Stimulated activated CD8-positive, alpha-beta memory T cell treated with anti-CD3 and anti-CD28 coated beads, Interleukin-7, amount 100 ng/mL, for 1 hour (primary cell): ENCODE measurements at places on chromosomes 1 and 21.

DNA sequence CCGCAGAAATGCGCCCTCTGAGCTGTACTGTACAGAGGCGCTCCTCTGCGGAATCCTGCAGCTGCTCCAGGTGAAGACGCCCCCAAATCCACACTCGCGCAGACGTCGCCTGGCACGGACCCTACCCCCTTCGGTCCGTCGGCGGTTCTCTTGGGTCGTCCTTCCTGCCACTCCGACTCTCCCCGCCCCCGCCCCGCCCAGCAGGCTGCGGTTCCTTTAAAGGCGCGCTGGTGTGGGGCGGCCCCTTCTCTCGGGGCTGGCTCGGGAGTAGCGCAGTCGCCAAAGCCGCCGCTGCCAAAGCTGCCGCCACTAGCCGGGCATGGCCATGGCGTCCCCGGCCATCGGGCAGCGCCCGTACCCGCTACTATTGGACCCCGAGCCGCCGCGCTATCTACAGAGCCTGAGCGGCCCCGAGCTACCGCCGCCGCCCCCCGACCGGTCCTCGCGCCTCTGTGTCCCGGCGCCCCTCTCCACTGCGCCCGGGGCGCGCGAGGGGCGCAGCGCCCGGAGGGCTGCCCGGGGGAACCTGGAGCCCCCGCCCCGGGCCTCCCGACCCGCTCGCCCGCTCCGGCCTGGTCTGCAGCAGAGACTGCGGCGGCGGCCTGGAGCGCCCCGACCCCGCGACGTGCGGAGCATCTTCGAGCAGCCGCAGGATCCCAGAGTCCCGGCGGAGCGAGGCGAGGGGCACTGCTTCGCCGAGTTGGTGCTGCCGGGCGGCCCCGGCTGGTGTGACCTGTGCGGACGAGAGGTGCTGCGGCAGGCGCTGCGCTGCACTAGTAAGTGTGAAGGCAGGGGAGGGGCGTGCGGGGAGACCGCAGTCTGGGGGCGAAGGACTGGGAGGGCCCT lies at the start of gene RASSF5:
TSS of gene RASSF5 (plus strand) at position 248 of the 846 bp plus-strand sequence. CDS start at position 320, 72 bp downstream.
- peak; percentile 59 for DNase-seq

DNA sequence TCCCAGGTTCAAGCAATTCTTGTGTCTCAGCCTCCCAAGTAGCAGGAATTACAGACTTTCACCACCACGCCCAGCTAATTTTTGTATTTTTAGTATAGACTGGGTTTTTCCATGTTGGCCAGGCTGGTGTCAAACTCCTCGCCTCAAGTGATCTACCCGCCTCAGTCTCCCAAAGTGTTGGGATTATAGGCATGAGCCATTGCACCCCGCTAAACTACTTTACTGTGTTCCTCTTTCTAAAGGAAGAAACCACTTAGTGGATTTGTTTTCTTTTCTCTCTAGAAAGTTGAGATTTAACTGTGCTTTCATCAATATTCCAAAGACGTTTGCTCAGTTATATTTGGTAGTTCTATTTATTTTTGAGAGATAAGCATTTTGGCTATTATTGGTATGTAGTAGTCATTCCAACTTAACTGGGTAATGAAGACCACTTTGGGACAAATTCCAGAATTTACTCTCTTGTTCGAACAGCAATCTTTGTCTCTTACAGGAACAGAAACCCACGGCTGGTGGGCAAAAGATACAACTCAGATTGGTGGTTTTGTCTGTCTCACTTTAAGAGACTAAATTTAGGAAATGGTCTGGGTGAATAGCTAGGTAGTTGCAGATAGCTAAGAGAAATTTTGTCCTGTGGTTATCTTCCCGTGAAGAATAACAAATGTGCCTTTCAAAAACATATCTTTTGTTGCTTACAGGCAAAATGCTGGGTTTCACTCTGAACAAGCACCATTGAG lies 103.5 kb upstream of the CD55 start:
- DNase-seq: no peak

- no peak for DNase-seq
Measured at GRCh38 chr21:33787431-33787830, 128.2 kb downstream of the ATP5PO start.

GRCh38 chr1:118118873-118119463 lies 66.1 kb downstream of the SPAG17 start:
- DNase-seq: no peak

- peak; percentile 41 for DNase-seq
Measured at GRCh38 chr1:17494114-17494729, 45.3 kb upstream of the ARHGEF10L start.

DNA sequence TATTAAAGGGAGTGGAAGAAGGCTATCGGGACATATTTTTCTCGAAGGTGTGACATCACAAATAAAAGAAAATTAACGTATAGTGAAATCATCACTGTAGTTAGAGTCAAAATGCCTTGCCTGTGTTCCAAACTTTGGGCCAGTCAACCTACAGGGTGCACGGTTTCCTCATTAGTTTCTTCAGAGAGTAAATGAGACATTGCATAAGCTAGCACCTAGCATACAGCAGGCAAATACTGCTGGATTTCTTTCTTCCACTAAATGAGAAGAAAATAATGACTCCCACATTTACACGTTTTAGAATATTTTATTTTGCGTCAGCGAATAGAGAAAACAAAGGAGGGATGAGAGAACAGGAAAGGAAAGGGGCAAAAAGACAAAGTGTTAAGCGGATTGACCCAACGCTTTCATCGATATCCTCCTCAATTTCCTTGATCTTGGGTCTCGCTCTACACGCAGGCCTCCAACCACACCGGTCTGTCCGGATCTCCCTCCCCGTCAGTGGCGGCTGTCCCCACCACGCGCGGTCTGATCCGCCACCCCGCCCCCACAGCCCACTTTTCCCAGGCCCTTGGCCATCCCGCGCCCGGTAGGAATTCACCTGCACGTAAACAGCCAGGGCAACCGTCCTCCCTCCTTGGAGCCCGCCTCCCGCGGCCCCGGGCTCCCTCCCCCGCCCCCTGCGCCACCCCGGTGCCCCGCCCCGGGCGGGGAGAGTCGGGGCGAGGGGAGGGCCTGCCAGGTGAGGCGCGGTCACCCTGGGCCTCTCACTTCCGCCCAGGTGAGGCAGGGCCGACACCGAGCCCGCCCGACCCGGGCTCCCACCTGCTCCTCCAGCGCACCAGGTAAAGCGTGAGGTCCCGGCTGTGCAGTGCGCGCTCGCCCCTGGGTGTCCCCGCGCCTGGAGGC lies at the start of gene PATJ:
TSS of gene PATJ (plus strand) at position 770 of the 909 bp plus-strand sequence. CDS start 20,413 bp downstream, outside the sequence.
- DNase-seq: peak; percentile 23

DNA sequence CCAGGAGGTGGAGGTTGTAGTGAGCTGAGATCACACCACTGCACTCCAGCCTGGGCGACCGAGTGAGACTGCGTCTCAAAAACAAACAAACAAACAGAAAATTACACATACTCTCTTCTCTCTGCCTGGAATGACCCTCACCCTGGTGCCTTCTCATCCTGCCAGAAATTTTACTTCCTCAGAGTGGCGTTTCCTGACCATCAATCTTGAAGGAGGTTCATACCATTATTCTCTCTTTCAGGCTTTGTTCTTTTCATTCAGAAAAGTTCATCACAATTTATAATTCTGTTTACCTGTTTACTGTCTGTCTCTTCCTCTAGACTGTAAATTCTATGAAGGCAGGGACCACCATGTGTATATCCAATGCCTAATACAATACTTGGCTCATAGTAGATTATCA lies 79.3 kb downstream of the RPS6KA1 start:
- DNase-seq: no peak

GRCh38 chr1:32925403-32926162 lies 24.4 kb upstream of the TMEM54 start:
- DNase-seq: no peak

DNA sequence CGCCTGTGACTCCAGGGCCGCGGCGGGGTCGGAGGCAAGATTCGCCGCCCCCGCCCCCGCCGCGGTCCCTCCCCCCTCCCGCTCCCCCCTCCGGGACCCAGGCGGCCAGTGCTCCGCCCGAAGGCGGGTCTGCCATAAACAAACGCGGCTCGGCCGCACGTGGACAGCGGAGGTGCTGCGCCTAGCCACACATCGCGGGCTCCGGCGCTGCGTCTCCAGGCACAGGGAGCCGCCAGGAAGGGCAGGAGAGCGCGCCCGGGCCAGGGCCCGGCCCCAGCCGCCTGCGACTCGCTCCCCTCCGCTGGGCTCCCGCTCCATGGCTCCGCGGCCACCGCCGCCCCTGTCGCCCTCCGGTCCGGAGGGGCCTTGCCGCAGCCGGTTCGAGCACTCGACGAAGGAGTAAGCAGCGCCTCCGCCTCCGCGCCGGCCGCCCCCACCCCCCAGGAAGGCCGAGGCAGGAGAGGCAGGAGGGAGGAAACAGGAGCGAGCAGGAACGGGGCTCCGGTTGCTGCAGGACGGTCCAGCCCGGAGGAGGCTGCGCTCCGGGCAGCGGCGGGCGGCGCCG lies at the start of gene SIM2:
TSS of gene SIM2 (plus strand) at position 135 of the 565 bp plus-strand sequence. CDS start 632 bp downstream, outside the sequence.
- DNase-seq: no peak

GRCh38 chr21:44051462-44051941 lies 39.4 kb downstream of the TRAPPC10 start:
- DNase-seq: no peak

- DNase-seq: no peak
Measured at GRCh38 chr1:11431941-11432507, 46.9 kb upstream of the DISP3 start.

DNA sequence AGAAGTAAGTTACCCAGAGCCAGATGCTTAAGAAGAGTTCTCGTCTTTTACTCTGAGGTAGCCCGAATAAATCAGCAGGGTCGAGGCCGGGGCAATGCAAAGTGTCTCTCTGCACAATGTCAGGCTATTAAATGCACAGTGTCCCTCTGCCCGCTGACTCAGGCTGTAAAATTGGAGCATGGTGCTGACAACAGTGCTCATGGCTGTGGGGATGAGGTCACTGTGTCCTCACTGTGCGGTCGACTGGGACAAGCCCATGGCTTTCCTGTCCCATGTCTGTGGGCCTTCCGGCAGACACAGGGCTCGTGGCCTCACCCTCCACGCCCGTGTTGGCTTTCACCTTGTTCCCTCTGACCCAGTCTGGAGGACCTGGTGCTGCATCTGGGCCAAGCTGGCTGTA lies 14.6 kb upstream of the SLC2A1 start:
- no peak for DNase-seq

DNA sequence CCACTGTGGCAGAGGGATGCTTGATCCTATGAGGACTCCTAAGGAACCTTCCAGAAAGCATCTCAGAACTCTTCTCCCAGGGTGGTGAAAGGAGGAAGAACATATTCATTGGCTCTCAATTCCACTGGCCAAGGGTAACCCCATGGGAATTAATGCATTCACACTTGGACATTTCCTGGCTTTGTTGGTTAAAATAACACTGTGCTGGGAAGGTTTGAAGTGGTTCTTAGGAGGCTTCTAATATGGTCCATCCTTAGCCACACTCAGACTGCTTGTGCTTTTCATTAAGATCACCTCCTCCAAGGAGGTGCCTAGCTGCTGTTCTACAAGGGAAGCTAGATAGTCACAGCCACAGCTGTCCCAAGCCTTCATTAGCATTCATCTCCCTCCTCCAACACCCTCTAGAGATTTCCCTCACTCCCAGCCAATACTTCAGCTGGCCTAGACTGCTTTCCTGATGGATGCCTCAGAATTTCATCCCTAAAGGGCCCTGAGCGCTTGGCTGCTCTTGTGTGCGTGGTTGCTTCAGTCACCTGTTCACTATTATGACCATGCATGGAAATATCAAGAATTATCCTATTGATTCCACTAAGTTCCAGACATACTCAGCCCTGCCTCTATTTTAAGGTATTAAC lies 544.4 kb downstream of the PLPP3 start:
- DNase-seq: no peak

- DNase-seq: no peak
Measured at GRCh38 chr1:59670662-59671061, 144.1 kb upstream of the HOOK1 start.

- no peak for DNase-seq
Measured at GRCh38 chr1:71695821-71696220, 586.5 kb downstream of the NEGR1 start.

DNA sequence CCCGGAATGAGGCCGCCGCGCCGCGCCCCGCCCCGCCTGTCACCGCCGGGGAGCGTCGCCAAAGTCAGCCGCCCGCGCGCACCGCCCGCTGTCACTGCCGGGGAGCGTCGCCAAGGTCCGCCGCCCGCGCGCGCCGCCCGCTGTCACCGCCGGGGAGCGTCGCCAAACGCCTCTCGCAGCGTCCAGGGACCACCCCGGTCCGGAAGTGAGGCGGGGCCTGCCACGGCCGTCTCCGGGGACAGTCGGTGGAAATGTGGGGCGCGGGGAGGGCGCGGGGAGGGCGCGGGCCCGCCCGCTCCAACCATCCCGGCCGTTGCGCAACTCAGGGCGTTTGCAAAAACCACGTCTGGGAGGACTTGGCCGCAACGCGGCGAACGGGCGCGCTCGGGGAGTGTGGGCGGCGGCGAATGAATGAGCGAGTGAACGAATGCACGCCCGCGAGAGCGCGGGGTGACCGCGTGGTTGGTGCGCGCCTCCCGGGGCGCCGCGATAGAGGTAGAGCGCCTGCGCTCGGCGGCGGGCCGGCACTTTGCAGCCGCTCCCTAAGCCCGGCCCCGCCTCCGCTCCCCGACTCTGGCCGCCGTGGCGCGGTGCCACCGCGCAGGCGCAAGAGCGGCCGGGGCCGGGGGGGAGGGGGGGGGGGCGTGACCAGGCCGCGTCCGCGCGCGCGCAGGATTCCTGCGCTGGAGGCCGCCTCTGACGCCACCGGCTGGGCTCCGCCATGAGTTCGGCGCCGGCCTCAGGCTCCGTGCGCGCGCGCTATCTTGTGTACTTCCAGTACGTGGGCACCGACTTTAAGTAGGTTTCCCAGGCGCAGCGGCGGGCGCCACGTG lies at the start of the genes ACAP3 and PUSL1:
TSS of gene ACAP3 (minus strand) at position 8 of the 833 bp plus-strand sequence. CDS start 115 bp downstream, outside the sequence.
TSS of gene PUSL1 (plus strand) at position 675 of the 833 bp plus-strand sequence. CDS start at position 722, 47 bp downstream.
- DNase-seq: peak; percentile 63

DNA sequence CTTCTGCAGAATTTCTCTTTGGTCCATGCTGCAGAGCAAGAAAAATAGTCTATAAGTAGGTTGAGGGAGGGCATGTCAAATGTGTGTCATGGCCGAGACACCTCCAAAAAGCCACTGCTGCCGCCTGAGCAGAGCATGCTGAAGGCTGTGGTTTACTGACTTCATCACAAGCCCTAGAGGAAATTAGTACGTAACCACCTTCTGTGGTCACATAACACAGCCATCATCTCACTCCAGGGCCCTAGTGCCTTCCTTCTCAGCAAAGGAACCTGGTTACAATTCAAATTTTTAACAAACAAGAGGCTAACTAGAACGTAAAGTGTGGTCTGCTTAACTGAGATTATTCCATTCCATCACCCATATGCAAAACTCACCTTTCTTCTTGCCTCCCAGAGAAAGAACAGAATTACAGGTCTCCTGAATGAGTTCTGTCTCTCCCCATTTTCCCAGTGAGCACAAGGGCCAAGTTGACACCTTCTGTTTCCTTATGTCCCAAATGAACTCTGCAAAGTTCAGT lies at the start of gene PTPN22:
TSS of gene PTPN22 (minus strand) at position 116 of the 517 bp plus-strand sequence.
- DNase-seq: peak; percentile 54
